ENCODE measurements at places on chromosomes 1 and 21.

DNA sequence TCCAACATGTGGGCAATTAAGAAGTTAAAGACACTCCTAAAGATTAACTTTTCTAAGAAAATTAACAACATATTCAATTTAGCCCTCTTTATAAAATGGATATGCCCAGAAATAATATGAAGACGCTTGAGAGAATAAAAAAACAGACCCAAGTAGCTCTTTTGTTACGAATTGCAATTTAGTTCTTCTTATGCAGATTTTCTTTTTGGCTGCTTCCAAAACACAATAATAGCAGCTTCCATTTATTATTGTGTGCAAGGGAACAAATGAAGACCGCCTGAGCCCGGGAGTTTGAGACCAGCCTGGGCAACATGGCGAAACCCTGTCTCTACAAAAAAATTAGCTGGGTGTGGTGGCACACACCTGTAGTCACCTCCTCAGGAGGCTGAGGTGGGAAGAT, 50.4 kb upstream of the BCL10 start:
- DNase-seq: no peak

GRCh38 chr21:23950344-23950743, 1656.9 kb downstream of the MRPL39 start:
- no peak for DNase-seq

DNA sequence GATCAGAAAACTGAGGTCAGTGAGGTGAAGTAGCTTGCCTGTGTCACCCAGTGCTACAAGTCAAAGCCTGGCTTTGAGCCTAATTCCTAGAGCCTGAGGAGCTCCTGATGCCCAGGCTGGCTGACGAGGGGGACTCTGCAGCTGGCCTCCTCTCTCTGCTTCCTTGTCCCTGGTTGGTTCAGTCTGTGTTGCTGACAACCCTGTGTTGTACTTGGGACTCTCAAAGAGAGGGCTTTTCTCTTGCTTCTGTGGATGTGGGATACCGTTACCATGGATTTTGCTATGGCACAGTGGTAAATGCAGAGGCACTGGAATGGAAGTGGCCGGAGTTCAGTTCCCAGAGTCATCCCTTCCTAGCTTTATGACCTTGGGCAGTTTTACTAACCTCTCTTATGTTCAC, 8.0 kb downstream of the VWA5B1 start:
- no peak for DNase-seq

DNA sequence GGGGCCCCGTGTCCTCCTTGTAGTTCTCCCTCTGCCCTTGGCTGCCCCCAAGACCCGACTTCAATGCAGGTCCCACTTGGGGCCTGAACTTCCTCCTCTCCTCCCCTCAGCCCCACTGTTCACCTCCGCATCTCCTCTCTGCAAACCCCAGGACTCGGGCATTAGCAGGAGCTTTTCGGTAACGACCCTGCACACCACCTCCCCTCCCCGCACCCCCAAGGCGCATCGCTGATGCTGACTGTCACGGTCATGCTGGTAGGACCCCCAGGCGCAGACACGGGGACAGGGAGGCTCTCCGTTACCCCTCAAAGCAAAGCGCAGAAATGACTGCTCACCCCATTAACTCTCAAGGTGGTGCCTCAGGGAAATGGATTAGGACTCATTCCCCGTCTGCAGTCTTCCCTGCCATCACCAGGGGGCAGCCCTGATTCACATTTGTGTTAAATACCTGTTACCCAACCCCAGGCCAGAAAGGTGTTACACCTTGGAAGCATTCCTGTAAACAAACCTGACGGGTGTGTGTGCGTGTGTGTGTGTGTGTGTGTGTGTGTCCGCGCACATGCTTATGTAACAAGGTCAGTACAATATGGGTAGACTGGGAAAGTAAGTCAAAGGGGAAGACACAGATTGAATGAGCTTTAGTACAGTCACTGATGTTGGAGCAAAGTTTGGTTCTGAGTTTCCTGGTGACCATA, 6.4 kb upstream of the GUCA2B start:
- DNase-seq: peak; percentile 50

DNA sequence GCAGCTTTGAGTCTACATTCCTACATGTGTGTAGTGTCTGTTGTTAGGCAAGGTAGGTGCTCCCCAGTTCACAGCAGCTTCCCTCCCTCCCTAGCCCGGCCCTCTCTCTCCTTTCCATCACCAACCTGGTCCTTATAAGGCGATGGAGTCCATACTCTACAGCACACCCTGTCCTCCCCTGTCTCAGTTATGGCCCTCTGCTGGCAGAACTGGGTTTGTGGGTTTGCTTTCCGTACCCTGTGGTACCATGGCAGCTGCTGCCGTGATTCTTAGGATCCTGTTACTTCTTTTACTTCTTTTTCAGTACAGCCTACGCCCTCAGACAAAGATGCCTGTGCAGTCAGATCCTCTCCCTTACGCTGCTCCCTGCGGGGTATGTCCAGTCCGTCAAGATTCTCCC, 31.7 kb downstream of the AK5 start:
- peak; percentile 32 for DNase-seq

DNA sequence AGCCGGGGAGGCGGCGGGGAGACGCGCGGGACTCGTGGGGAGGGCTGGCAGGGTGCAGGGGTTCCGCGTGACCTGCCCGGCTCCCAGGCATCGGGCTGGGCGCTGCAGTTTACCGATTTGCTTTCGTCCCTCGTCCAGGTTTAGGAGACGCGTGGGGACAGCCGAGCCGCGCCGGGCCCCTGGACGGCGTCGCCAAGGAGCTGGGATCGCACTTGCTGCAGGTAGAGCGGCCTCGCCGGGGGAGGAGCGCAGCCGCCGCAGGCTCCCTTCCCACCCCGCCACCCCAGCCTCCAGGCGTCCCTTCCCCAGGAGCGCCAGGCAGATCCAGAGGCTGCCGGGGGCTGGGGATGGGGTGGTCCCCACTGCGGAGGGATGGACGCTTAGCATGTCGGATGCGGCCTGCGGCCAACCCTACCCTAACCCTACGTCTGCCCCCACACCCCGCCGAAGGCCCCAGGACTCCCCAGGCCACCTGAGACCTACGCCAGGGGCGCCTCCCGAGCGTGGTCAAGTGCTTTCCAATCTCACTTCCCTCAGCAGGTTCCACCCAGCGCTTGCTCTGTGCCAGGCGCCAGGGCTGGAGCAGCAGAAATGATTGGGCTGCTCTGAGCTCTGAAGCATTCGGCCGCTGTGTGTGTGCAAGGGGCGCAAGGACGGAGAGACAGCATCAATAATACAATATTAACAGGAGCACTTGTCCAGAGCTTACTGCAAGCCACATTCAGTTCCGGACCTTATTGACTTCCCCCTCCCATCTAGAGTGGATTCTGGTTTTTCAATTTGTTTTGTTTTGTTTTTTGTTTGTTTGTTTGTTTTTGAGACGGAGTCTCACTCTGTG, 10.3 kb downstream of the SIM2 start:
- DNase-seq: no peak

GRCh38 chr1:54091666-54092065, 38.3 kb downstream of the TCEANC2 start:
- no peak for DNase-seq

- no peak for DNase-seq
These were observed 28.7 kb downstream of the KCNAB2 start for GRCh38 chr1:6074192-6074901.

DNA sequence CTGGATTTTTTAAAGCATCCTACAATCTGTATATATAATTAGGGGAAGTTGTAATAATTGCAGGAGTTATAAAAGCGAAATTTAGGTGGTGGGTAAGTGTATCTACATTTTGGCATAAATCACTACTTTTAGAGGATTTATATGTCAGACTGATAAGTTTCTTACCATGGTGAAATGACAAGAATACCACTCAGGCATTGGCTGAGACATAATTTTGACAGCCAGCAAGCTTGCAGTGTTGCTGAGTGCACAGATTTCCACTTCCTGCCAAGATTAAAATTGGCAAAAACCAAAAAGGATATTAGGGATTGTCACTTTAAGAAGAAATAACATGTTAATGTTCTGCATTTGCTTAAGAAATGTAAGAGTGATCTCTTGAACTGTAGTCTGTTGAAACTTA, 28.2 kb downstream of the NFIA start:
- DNase-seq: no peak

DNA sequence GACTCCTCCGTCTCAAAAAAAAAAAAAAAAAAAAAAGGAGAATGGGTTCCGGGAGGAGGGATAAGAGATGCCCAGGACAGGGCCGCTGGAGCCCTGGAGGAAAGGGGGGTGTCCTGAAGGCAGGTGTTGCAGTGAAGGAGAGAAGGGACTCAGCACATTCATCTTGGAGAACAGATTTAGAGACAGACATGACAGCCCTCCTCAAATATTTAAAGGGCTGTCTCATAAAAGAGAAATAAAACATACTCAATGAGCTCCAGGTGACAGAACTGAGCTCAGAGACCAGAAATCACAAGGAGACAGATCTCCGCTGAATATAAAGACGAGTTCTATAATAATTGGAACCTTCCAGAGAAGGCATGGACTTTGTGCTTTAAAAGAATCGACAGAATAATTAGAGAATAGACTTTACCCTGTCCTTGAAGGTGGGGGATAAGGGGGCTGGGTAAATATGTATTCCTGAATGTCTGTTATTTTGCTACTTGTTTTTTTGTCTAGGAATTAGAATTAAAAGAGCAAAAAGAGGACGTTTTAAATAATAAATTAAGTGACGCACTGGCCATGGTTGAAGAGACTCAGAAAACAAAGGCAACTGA, 52.0 kb upstream of the EFHD2 start:
- DNase-seq: no peak

- no peak for DNase-seq
These were observed 35.7 kb downstream of the PCP4 start for GRCh38 chr21:39902986-39903385.

DNA sequence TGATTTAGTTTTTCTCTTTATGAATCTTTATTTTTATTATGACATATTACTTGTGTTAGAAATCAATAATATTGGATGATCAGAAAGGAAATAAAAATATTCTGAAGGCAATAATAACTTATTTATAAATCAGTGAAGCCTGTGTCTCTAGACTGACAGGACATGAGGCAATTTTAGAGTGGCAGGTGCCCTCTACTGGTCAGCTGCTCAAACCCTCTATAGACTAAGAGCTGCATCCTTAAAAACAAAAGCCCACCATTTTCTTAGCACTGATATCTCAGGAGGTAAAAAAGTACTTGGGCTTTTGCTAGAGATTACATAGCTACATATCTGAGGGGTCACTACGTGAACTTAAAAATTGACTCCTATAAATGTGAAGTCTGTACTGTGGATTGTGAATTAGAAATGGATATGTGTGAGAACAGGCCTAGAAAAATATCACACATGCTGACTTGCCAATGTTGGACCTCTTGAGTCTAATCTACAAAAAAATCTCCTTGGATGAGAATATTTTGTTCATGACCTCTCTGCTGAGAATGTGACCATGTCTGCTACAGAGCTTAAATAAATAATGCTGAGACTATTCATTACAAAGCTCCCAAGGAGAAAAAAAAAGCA, 597.9 kb upstream of the ADAMTS5 start:
- DNase-seq: peak; percentile 77

- DNase-seq: no peak
These were observed 88.6 kb upstream of the PLXNA2 start for GRCh38 chr1:208332774-208333126.

DNA sequence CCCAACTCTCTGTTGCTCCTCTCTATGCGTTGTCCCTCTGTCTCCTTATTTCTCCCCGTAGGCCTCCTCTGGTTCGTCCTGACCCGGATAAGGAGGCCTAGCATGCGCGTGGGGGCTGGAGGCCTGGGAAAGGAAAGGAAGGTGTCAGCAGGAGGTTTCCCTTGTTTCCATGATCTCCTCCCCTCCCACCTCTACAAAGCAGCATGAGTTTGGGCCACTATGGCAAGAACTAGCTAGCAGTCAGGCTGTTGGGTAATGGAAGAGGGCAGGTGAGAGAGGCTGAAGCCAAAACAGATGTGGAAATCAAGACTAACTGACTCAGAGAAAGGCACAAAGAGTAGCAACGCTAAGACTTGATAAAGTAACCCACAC, 687 bp upstream of the SEMA6C start:
- DNase-seq: no peak

DNA sequence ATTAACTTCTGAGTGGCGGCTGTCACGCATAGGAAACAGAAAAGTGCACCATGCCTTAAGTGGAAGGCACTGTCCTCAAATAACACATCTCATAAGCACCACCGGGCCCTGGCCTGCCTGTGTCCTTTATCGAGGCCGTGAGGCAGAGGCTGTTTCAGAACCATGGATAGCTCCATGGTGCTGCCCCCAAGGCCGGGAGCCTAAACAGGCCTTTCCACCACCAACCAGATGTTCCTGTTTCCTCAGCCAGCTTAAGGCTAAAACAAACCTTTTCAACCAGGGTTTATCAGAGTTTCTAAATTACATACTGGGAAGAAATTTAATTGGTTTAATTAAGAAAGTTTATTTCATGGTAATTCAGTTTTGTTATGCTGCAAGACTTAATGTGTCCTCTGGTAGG, 114.4 kb downstream of the DMRTA2 start:
- DNase-seq: peak; percentile 56

DNA sequence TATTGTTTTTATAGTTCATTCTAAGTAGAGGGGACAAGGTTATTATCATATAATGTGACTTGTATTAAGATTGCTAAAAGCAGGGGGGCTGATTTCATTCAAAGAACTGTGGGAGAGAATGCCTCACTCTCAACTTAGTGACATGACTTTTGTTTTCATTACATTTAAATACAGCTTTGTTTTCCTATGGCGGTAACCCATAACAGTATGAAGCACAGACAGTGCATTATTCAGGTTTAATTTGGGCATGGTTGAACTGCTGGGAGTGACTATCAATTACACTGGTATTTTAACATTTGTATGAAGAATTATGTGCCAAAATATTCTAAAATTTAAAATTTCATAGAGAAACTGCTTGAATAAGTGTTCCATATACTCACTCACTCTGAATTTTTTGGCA, 637.3 kb downstream of the USP25 start:
- no peak for DNase-seq

DNA sequence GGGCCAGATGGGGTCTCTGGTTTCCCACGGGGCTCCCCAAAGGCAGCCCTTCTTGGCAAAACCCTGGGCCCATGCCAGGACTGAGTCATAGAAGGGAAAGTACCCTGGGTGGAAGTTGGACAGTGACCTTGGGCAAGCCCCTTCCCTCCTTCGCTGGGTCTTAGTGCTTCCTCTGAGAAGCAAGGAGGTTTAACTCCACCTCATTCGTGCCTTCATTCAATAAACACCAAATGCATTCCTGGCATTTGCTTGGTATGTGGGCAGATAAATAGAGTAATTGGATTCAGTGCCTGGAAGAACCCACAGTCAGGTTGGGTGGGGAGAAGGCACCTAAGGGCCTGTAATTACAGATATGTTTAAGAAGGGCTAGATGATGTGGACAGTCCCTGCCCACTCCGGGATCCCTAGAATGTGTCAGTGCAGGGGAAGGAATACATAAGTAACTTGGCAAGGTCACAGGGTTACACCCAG, 36.3 kb upstream of the CITED4 start:
- peak; percentile 12 for DNase-seq

DNA sequence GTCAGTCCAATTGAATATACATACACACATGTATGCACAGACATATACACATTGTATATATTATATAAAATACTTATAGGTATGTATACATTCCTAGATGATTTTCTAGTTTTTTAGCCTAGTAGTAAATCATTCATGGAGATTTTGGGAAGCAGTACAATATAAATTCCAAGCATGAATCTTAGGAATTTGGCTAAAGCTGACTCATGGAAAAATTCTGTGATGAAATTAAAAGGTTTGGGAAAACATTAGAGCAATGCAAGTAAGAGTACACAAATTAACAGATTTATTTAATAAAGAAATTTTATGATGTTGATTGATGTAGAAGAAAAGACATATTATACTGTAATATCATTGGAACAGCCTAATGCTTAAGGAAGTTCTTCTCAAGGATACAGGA, 43.7 kb upstream of the PTGFR start:
- DNase-seq: peak; percentile 59

- DNase-seq: peak; percentile 69
These were observed 203.5 kb upstream of the NEGR1 start for GRCh38 chr1:72485801-72486200.

- DNase-seq: no peak
These were observed 44.0 kb downstream of the JAK1 start for GRCh38 chr1:64922336-64922735.

Data from fibroblast of skin of scalp (primary cell).